ENCODE measurements at places on chromosomes 3 and 15.

- no peak for DNase-seq
Measured at GRCh38 chr15:78111788-78112187, 19.4 kb downstream of the SH2D7 start.

GRCh38 chr3:59518283-59519055, 468.6 kb upstream of the CFAP20DC start:
- no peak for DNase-seq

DNA sequence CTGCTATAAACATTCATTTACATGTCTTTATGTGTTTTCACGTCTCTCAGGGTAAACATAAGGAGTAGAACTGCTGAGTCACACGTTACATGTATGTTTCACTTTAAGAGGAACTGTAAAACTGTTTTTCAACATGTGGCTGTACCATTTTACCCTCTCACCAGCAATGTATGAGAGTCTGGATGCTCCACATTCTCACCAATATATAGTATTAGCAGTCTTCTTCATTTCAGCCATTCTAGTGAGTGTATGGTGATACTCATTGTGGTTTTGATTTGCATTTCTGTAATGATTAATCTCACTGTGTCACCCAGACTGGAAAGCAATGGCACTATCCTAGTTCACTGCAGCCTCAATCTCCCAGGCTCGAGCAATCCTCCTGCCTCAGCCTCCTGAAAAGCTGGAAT, 37.1 kb downstream of the PHC3 start:
- no peak for DNase-seq

GRCh38 chr3:32596909-32597369, 26.3 kb upstream of the DYNC1LI1 start:
- DNase-seq: peak; percentile 88

- DNase-seq: peak; percentile 5
Measured at GRCh38 chr15:34365836-34366235, 1.2 kb downstream of the LPCAT4 start.

- no peak for DNase-seq
Measured at GRCh38 chr15:65058394-65059368, 9.1 kb downstream of the RASL12 start.

GRCh38 chr3:135175728-135176277, 380.7 kb downstream of the EPHB1 start:
- DNase-seq: no peak

DNA sequence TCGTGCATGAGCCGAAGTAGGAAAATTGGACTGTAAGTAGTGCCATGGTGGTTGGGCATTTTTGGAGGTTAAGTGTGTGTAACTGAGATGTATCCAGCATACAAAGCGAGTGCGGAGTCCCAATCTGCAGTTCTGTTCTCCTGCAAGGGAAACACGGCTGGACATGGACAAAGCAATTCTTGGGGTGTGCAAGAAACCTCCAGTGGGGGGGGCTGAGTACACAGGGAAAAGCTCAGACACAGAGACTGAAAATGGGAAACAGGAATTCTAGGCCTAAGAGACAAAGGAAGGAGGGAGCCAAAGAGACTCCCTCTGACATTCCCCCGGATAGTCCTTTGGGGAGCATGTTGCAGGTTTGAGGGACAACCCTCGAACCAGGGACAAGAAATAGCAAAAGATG, 83.2 kb upstream of the PLSCR4 start:
- DNase-seq: peak; percentile 72

- no peak for DNase-seq
Measured at GRCh38 chr15:60003243-60004008, 685 bp upstream of the FOXB1 start.

- no peak for DNase-seq
Measured at GRCh38 chr15:69320977-69321554, 22.4 kb downstream of the PAQR5 start.

- DNase-seq: no peak
Measured at GRCh38 chr15:89058376-89058775, 29.9 kb upstream of the ABHD2 start.

GRCh38 chr15:32641517-32642059, at the start of gene SCG5:
TSS of gene SCG5 (plus strand) at chr15:32641710. CDS start at chr15:32643593, 1,883 bp downstream.
- DNase-seq: no peak

DNA sequence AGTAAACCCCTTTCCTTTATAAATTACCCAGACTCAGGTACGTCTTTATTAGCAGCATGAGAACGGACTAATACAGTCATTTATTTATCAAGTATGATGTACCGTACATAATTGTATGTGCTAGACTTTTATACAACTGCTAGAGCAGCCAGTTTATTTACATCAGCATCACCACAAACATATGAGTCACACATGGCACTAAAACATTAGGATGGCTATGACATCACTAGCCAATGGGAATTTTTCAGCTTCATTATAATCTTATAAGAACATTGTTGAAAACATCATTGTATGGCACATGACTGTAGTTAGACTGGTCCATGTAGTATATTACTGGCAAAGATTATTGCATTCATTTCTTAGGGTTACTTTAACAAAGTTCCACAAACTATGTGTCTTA, 121.7 kb downstream of the ZMAT3 start:
- DNase-seq: no peak

- DNase-seq: no peak
Measured at GRCh38 chr3:127538569-127538968, 52.0 kb downstream of the TPRA1 start.

GRCh38 chr3:150970665-150971324, 1.7 kb downstream of the CLRN1 start:
- DNase-seq: peak; percentile 72

GRCh38 chr3:16785465-16785864, 99.3 kb upstream of the PLCL2 start:
- DNase-seq: no peak

DNA sequence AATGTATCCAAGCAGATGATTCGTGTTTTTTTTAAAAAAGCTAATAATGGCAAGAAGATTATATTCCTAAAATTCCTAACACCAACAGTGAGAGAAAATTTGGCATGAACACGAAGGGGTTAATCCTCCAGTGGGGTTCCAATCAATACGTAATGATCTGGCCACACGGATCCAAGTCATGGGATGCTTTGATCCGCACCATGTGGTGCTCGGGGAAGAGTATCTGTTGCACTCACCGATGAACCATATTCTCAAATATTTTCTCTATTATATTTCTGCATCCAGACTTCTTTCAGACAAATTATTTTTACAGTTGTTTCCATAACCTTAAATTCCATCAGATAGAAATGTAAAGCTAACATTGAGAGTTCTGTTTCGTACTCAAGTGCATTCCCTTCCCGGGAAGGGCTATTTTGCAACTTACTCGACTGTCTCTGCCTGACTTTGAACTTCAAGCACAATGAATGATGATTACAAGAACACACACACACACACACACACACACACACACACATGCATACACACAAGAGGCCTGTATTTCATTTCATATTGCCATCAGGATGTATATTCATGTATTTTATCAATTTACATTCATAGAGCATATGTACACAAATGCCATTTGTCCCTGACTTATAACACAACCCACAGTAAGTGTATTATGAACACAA, 567.2 kb downstream of the FOXP1 start:
- DNase-seq: peak; percentile 54

DNA sequence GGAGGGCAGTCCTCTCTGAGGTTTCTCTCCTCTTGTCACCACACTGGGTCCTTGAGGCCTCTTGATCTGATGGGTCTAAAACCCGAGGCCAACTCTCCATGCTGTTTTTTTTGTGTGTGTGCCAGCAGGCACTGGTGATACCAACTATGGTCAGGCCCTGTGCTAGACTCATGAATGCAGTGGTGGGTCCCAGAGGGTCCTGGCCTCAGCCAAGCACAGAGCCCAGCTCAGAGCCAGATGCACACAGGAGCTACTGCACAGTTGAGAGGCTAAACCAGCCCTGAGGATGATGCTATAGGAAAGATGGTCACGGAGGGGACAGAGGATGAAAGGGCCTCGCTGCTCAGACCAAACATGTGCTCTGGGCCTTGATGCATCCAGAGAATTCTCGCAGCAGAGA, 33.5 kb downstream of the RAB6B start:
- DNase-seq: no peak

GRCh38 chr15:71337197-71337845, 222.1 kb downstream of the THSD4 start:
- peak; percentile 12 for DNase-seq

GRCh38 chr15:80186066-80186465, 33.3 kb downstream of the FAH start:
- DNase-seq: no peak

DNA sequence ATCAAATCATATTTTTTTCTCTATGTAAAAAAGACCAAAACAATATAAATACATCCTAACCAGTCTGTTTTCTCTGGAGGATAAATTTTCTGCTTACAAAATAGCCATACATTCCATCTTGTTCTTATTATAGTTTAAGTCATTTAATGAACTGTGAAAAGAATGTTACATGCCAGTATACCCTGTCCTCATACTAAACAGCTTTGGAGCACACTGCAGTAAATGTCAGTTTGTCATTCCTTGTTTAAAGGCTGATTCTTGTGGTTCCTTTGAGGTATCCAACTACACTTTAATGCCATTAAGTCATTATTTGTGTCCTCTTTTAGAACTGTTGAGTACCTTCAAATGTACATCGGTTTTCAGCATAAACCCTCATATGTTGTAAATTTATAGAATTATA, 52.7 kb upstream of the DCBLD2 start:
- DNase-seq: no peak

- peak; percentile 59 for DNase-seq
Measured at GRCh38 chr3:150627557-150627956, 24.4 kb downstream of the SELENOT start.

DNA sequence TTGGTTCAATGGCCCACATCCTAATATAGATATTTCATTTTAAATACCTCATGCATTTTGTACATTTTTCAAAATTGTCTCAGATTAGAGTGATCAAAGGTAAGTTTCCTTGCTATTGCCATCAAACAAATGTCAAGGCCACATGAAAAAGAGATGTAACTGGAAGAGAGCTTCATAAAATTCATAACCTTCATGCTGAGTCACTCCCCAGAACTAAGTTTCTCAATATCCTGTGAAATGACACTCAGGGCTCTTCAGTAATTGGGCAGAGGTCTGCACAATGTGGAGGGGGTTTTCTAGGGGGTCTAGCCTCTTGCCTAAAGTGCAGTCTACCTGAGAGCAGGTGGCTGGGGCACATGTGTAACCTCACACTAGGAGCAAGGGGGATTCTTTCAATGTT, 152.2 kb upstream of the SLC2A2 start:
- DNase-seq: no peak

DNA sequence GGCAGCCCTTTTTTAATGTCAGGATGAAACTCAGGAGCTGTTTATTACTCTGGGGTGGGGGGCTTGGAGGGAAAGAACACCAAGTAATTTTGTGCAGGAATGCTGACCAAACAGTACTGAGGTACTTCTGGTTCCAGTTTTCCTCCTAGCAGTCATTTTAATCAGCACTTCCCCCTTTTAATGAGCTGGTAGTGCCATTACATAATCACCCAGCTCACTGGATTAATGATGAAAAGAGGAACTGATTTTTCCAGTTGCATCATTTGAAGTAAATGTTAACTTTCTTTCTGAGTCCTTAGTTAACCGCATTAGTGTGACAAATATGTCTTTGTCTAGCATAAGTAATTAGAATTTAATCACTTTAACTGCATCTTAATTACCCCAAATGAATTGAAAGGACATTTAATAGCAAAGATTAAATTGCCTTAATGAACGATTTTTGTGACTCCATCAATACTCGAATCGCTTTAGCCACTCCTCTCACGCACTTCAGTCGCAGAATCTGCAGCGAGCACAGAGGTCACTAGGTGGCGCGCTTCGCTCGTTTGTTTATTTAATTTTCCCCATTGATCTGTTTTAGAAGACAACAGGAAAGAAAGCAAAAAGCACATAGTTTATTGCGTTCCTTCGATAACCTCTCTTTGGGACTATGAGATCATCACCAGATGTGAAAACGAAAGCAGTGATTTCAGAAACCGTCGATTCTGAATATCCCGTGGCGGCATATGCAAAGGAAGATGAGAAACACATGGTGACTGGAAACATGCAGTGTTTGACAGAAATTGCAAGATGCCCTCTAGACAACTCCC, 9.8 kb downstream of the ONECUT1 start:
- DNase-seq: peak; percentile 60

- DNase-seq: no peak
Measured at GRCh38 chr3:167729591-167729990, 5.1 kb downstream of the PDCD10 start.

DNA sequence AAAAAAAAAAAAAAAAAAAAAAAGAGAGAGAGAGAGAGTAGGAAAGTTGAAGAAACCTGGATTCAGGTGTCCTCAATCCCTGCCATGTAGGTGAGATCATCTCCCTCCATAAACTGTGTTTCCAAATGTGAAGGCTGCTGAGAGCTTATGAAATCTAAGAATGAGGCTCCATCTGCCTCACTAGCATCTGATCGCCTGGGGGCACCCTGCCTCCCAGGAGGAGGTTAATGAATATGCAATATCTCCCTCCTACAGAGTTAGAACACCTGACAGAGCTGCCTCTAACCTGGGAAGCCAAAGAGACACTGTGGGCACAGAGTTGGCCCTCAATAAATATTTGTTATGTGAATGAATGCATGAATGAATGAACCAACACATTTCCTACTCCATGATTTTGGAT, 23.8 kb upstream of the ZNF148 start:
- no peak for DNase-seq

DNA sequence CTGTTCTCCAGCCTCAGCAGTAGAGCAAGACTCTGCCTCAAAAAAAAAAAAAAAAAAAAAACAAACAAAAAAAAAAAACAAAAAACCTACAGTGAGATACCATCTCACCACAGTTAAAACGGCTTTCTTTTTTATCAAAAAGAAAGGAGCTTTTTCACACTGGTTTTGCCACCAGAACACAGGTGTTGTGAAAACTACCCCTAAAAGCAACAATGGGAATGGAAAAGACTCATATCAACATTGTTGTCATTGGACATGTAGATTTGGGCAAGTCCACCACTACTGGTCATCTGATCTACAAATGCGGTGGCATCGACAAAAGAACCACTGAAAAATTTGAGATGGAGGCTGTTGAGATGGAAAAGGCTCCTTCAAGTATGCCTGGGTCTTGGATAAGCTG, 24.8 kb upstream of the SLC25A38 start:
- no peak for DNase-seq

DNA sequence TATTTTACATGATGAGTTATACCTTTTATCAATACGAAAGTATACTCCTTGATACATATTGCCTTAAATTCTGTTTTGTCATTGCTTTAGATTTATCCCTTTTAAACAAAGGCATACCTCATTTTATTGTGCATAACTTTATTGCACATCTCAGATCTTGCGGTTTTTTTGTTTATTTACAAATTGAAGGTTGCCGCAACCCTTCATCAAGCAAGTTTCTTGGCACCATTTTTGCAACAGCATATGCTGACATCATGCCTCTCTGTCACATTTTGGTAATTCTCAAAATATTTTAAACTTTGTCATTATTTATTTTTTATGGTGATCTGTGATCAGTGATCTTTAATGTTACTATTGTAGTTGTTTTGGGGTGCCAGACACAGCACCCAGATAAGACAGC, 20.9 kb downstream of the SNRK start:
- DNase-seq: no peak

GRCh38 chr3:87350367-87351199, 74.2 kb upstream of the POU1F1 start:
- DNase-seq: peak; percentile 71
